ENCODE measurements at places on chromosomes 7 and 10. TPM values are rescaled to one million over a fixed set of nuclear protein-coding genes. Genes with fewer than 3 reads are reported as not detected.

Gene ANLN
- not detected for polyA plus RNA-seq

Gene HTRA1
- polyA plus RNA-seq = not detected

Gene RARRES2
- not detected for polyA plus RNA-seq

Gene HOXA7
- polyA plus RNA-seq = 1.0 TPM

Gene DYNC1I1
- polyA plus RNA-seq = not detected

Gene EFCAB10
- polyA plus RNA-seq = not detected

Gene UPK3B
- polyA plus RNA-seq = not detected

Gene HKDC1
- polyA plus RNA-seq = 0.43 TPM

Gene SAP25
- 0.73 TPM for polyA plus RNA-seq

Gene ZNF467
- not detected for polyA plus RNA-seq

Gene H2AZ2
- polyA plus RNA-seq = 148 TPM

Gene OPTN
- 16.3 TPM for polyA plus RNA-seq

Gene CTAGE8
- polyA plus RNA-seq = 0.33 TPM

Gene DPY19L1
- polyA plus RNA-seq = 1.1 TPM

Gene SLC26A5
- polyA plus RNA-seq = not detected

Gene VWA2
- polyA plus RNA-seq = not detected

Gene DMBT1
- polyA plus RNA-seq = not detected

Gene ITIH5
- not detected for polyA plus RNA-seq

Gene CDHR1
- not detected for polyA plus RNA-seq

Gene KCNH2
- polyA plus RNA-seq = 2.5 TPM

Gene MUC12
- polyA plus RNA-seq = not detected

Gene LRIT2
- not detected for polyA plus RNA-seq

Gene C10orf53
- polyA plus RNA-seq = not detected

Gene SVIL
- 2.6 TPM for polyA plus RNA-seq

Gene PIP
- polyA plus RNA-seq = not detected

Gene TCAF2
- polyA plus RNA-seq = 2.4 TPM

Gene PTTG1IP2
- polyA plus RNA-seq = not detected

Gene SMO
- 0.36 TPM for polyA plus RNA-seq

Gene PRF1
- 24.3 TPM for polyA plus RNA-seq

Gene SPDYE11
- 0.19 TPM for polyA plus RNA-seq

Gene BMPER
- polyA plus RNA-seq = not detected

Gene OR2A25
- not detected for polyA plus RNA-seq

Gene CCT6A
- polyA plus RNA-seq = 81.6 TPM

Gene SLC18A3
- not detected for polyA plus RNA-seq

Gene SPDYE1
- 0.10 TPM for polyA plus RNA-seq

Gene ELMO1
- 86.5 TPM for polyA plus RNA-seq

Gene C7orf57
- polyA plus RNA-seq = not detected

Gene SFXN3
- polyA plus RNA-seq = 7.4 TPM
